Renal pelvis (tissue), 12 donors: ENCODE measurements at places on chromosomes 11 and 22.

DNA sequence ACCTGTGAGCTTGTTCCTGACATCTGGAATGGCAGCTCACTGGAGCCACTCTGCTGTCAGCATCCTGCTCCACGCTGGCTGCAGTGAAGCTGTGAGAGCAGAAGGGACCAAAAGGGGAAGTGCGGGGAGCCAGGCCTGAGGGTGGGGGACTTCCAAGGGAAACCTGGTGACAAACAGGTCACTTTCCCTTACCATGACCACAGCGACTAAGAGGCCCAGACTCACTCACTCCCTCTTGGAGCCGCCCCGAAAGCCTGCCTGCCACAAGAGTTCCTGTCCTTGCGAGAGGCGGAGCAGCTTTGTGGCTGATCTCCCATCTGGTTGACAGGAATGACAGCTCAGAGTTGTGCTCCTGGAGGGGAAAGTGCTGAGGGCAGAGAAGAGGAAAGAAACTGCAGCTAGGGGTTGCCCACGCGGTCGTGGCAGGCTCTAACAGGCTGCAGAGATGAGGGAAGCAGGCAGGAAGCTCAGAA lies 183.8 kb upstream of the NTM start:
- DNase-seq = no peak

DNA sequence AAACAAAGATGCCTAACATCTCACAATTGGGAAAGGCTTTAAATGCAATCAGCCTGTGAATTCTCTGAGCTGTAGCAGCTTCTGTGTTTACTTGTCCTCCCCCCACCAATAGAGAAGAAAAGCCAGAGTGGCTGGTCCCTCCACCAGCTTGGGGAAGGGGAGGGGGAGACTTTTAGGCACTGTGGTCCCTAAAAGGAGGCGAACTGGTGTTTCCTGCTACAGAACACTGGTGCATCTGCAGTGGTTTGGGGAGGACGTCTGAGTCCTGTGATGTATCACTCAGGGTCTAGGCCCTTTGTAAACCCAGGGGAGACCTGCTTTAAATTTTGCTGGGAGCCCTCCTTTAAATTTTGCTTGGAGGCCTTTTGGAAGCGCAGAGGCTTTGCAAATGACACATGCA lies 16.9 kb downstream of the TNRC6B start:
- no peak for DNase-seq

DNA sequence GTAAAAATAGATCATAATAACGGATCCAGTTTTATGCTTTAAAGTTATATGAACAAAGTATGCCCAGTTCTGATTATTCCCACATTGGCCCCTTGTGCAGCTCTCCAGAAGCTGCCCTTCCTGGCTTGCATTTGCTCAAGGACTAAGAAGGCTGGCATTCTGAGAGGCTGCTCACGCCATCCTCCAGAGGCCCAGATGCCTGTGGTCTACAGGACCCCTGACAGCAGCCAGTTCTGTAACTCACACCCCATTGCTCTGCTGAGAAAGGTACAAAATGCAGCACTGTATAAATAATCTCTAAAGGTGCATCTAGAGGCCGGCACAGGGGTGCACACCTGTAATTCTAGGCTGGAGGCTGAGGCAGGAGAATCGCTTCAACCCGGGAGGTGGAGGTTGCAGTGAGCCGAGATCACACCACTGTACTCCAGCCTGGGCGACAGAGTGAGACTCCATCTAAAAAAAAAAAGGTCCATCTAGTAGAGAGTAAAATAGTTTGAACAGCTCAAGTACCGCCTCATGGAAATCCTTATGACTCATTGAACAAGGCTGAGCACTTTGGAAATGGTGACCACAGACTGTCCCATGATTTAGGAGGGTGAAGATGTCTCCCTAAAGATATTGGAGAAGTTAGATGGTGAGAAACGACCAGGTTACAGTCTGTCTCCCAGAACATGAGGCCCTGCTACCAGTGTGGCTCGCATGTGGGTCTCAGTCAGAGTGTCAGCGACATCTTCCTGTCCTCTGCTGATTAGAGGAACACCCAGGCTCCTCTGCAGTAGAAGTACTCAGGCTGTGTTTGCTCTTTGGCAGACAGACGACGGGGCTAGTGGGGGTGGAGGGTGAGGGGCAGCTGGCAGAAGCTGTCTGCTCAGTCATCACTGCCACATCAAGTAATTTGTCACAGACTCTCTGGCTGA lies 56.3 kb downstream of the KREMEN1 start:
- no peak for DNase-seq

GRCh38 chr22:21856868-21857267 lies 10.6 kb downstream of the MAPK1 start:
- DNase-seq = no peak
